ENCODE measurements at places on chromosomes 6 and 20.

DNA sequence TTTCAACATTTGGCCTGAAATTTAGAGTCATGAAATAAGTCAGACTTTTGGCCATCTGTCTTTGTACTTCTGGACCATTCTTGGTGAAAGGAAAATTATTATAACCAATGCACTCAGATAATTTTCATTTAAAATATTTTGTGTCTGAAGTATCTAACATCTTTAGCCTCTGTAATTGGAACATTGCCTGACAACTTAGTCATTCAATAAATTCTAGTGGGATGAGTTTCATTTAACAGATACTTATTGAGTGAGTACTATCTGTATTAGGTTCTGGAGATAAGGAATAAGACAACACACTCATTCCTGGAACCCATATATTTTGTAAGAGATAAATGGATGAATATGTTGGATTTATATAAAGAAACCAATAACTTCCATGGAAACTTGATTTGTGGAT lies 536.0 kb downstream of the BCKDHB start:
- no peak for DNase-seq

- DNase-seq: no peak
Measured at GRCh38 chr6:44012078-44012493, 115.2 kb downstream of the MRPL14 start.

- DNase-seq: no peak
Measured at GRCh38 chr6:32082935-32083334, 26.2 kb downstream of the TNXB start.

- DNase-seq: no peak
Measured at GRCh38 chr20:37519508-37520418, 1.3 kb upstream of the NNAT start.

- no peak for DNase-seq
Measured at GRCh38 chr6:49636713-49637349, at the start of gene RHAG. Gene RHAG, minus strand, starts transcription at chr6:49636839. Its CDS starts 27 bp downstream, at chr6:49636812.

GRCh38 chr6:10315658-10316372 lies 99.1 kb downstream of the TFAP2A start:
- DNase-seq: no peak

- DNase-seq: no peak
Measured at GRCh38 chr20:2691127-2691526, 1.5 kb upstream of the EBF4 start.

DNA sequence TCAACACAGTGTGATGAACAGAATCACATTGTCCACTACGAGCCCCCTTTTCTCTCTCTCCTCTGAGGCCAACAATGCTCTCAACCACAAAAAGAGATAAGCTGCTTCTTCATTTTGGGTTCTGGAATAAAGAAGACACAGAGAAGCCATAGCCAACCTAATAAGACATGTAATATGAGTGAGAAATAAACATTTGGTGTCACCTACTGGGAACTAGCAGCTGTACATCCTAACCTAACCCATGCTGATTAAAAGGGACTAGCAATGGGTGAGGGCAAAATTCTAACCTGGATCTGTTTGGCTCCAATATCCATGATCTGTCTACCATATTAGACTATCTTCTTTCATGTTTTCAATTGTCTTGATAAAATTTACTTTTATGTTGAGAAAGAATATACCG lies 369.1 kb upstream of the MARCKS start:
- DNase-seq: no peak

DNA sequence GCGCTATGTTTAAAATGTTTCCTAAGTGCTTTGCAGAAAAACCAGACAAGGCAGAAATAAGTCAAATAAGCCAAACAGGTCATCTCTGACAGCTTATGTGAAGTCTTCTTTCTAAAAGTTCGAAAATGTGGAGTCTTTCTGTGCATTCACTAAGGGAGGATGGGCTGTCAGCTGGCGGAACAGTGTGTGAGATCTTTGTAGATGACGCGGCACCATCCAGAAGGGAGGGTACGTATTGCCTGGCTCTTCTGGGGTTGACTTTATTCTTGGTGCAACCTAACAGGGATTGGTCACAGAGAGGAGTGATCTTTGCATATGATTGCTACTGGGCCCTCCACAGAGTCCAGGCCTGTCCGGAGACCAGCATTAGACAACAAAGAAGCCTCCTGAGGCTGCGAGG lies 114.5 kb upstream of the EDN1 start:
- no peak for DNase-seq

DNA sequence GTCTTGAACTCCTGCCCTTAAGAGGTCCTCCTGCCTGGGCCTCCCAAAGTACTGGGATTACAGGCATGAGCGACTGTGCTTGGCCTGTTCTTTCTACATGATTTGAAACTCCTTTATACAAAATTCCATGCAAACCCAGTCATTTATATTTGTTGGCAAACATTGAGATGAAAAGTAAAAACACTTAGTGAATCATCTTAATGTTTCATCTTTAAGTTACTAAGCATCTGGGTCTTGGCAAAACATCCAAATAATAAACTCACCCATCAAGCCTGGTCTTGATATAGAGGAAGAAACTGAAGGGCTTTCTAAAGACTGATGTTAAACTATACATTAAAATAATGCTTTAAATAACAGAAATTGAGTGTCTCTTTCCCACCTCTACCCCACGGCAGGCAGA lies 95.1 kb downstream of the FUT9 start:
- DNase-seq: no peak

DNA sequence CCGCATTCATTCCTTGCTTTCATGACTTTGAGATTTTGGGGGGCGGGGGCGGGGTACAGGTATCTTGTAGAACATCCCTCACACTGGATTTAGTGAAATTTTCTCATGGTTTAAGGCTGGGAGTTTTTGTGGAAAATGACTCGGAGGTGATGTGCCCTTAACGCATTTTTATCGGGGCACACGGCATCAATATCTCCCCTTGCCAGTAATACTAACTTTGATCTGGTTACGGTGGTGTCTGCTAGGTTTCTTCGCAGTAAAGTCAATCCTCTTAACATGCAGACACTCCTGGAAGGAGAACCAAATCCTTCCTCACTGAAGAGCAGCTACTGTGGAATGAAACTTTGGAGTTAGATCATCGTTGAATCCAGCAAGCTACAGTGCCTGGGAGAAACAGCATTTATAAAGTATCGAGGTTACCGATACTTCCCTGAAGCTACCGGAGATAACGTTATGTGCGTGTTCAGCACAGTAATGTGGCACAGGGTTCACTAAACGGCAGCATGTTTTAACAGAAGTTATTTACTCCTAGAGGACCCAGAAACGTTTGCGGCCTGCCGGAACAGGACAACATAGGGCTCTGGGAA lies 1.2 kb upstream of the DYNLRB1 start:
- DNase-seq: no peak

Measured in CD8-positive, alpha-beta memory T cell (primary cell).